ENCODE measurements at places on chromosomes 4 and X. TPM values are rescaled to one million over a fixed set of nuclear protein-coding genes. Genes with fewer than 3 reads are reported as not detected.

DNA sequence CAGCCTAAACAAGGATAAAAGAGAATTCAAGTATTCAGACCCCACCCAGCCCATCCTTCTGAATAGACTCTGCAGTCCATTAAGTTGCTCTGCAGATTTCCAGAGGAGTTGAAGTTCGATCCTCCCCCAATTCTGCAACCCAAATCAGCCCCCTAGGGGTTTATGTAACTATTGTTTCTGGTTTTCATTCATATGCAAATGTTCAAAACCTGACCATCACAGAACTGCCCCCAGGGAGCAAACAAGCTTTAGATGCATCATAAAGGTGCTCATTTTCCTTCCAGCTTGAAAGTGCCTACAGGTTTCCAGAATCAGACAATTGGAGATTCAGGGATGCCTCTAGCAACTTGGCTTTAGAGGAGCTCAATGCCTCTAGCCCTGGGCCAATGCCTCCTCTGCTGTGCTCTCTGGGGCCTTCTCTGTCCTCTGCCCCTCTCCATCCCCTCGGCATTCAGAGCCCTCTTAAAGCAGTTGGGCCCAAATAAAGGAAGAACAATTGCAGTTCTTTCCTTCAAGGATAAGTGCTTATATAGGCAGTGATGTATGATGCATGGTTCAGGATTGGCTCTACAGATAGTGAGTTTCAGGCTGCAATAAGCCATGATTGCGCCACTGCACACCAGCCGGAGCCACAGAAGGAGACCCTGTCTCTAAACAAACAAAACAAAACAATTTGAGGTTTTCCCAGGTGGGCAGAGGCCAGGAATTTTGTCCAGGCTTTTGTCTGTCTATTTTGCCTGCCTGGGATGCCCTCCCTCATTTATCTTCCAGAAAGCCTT is 23.5 kb upstream of the SPINK2 start:
- DNase-seq = no peak

DNA sequence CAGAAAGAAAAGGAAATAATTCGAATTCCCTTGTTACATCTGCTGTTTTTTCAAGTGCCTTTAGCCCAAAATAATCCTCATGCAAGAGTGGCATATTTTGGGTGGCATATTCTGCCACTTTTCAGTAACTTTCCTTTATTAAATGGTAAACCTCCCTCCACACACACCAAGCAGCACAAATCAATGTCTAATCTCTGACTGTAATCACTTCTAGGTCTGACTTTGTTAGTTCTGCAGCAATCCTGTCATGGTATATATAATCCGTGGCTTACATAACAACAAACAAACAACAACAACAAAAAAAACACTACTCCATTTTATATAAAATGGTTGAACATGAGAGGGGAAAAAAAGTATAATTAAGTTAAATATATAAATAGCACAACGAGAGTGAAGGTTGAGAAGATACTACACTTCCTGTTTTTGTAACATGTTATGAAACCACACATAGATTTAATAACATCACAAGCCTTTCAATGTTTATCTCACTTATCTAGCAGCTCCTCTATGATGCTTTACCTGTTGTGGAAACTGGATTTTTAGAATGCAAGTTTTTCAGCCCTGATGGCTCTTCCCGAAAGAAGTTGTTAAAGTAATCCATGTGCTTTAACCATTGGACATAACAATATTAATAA is 715.4 kb downstream of the GRXCR1 start:
- no peak for DNase-seq

DNA sequence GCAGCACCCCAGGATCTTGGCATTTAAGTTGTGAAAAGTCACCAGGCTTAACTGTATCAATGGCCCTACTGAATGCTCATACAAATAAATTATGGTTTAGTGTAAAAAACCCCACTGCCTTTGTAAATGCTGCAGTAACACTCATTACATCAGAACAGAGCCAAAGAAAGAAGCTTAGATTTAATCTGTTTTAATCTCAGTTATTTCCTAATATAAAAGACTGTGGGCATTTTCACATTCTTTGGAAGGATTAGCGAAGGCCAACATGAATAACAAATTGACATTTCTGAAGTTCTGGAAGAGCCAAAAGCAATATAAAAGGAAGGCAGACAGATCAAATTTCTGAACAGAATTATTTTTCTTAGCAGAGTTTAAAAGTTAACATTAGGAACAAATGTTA is 140.0 kb upstream of the HCCS start:
- no peak for DNase-seq

GRCh38 chrX:154013614-154014360 is 5.9 kb downstream of the IRAK1 start:
- peak; percentile 46 for DNase-seq

- DNase-seq = no peak
Measured at GRCh38 chrX:3124031-3124430, 82.8 kb downstream of the ARSF start.

- DNase-seq = no peak
Measured at GRCh38 chr4:82652062-82652461, 90.3 kb upstream of the TMEM150C start.

GRCh38 chr4:2954358-2955185 is 8.6 kb downstream of the NOP14 start:
- peak; percentile 86 for DNase-seq

- DNase-seq = peak; percentile 52
Measured at GRCh38 chrX:103918050-103918449, 44.4 kb upstream of the TMSB15B start.

DNA sequence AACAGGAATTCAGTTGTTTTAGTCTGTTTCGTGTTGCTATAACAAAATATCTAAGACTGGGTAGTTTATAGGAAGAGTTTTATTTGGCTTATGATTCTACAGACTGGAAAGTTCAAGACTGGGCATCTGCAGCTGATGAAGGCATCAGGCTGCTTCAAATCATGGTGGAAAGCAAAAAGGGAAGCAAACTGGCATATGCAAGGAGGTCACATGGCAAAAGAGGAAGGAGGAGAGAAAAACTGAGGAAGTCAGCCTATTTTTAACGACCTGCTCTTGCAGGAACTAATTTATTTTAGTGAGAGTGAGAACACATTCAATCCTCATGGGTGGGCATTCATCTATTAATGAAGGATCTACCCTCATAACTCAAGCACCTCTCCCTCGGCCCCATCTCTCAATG is 363.1 kb upstream of the HS3ST1 start:
- DNase-seq = no peak

GRCh38 chr4:19993242-19993641 is 258.5 kb upstream of the SLIT2 start:
- DNase-seq = no peak

ZFP92 gene
- total RNA-seq = 2.2 TPM

DUSP21 gene
- not detected for total RNA-seq

ITIH6 gene
- not detected for total RNA-seq

Measured in activated T-cell treated with anti-CD3 and anti-CD28 coated beads, Interleukin-2, amount 50 U/mL, for 72 hours (primary cell).